Activated T-cell treated with anti-CD3 and anti-CD28 coated beads for 48 hours (primary cell): ENCODE measurements at places on chromosomes 12 and 14.

- no peak for DNase-seq
Observed at GRCh38 chr14:90042496-90043252, 19.1 kb upstream of the KCNK13 start.

- DNase-seq, result no peak
Observed at GRCh38 chr14:83883732-83884131, 1646.2 kb upstream of the FLRT2 start.

GRCh38 chr12:20798554-20798953 lies 12.0 kb upstream of the SLCO1B3 start:
- DNase-seq, result no peak

GRCh38 chr12:55982319-55982936 lies 8.6 kb downstream of the RAB5B start:
- DNase-seq, result no peak

DNA sequence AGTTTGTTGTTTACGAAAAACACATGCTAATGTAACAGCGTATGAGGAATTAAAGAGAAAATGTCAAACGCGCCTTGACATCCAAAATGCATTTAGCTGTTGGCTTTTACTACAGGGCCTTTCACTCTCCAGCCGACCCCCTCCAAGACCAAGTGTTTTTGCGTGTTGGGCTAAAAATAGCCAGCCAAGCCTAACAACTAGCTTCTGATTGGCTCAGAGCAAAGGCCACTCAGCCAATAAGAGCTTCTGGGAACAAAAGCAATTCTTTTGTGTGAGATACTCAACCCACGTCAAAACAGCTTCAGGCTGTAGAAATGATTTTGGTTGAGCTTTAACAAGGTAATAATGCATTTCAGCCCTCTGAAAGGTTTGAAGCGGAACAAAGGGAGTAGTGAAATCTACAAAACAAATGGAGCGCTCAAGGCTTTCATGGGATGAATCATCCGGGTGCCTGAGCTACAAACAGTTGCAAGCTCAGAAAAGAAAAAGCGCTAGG lies 198.7 kb upstream of the DCN start:
- DNase-seq, result no peak

- no peak for DNase-seq
Observed at GRCh38 chr12:989051-989450, 2.0 kb upstream of the ERC1 start.

DNA sequence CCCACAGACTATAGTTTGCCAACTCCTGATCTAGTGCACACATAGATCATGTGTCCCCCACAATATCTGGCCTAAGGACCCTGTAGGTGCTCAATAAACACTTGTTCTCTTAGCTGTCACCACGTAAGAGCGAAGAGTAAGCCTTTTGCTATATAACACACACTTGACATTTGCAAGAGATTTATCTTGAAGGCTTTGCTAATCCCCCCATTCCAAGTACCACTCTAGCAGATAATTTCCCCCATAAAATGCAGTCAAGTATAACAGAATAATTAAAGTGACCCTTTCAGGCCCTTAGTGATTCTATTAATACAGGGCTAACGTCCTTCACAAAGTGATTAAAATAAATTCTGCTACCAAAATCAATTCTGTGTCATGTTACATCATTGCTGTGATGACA lies 87.5 kb downstream of the PLXNC1 start:
- no peak for DNase-seq

DNA sequence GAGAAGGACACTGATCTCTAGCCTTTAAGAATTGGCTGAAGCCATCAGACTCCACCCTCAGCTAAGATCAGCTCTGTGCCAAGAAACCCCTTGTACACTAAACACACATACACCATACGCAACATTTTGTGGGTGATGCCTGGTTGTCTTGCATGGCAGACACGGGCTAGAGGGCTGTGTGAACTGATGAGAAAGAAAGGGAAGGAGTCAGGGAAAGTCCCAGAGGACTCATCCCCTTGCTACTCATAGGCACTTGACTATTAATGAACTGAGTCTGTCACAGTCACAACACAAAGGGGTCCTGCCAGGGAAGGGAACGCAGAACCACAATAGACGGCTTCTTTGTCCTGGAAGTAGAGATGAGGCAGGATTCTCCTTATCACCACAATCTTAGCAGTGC lies 80.8 kb downstream of the EMP1 start:
- DNase-seq, result no peak
